ENCODE measurements at places on chromosomes 4 and X.

GRCh38 chrX:114390251-114390796 lies 193.6 kb upstream of the HTR2C start:
- DNase-seq = no peak

DNA sequence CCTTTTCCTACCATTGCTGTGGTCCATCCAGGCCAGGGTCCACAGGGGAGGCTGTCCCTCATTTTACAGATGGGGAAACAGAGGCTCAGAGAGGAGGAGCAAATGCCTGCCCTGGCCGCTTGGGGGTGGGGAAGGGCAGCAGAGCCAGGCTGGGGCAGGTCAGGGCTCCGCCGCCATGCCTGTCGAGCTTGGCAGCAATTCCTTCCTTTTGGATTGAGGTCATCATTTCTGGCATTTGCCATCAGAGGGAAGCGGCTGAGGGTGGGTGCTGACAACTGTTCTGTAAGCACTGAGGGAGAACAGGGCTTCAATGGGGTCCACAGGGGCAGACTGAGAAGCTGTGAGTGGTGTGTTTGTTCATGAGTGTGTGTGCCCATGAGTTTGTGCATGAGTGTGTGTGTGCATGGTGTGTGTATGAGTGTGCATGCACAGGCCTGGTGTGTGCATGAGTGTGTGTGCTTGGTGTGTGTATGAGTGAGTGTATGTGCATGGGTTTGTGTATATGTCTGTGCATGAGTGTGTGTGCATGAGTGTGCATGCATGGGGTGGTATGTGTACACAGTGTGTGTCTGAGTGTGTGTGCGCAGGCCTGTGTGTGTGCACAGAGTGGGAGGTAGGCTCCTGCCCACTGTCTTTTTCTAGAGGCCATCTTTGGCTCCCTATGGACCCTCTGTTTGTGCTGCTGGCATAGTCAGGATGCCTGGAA lies 115.2 kb downstream of the SORCS2 start:
- no peak for DNase-seq

- DNase-seq = no peak
Observed at GRCh38 chrX:128807367-128807766, 715.9 kb downstream of the SMARCA1 start.

DNA sequence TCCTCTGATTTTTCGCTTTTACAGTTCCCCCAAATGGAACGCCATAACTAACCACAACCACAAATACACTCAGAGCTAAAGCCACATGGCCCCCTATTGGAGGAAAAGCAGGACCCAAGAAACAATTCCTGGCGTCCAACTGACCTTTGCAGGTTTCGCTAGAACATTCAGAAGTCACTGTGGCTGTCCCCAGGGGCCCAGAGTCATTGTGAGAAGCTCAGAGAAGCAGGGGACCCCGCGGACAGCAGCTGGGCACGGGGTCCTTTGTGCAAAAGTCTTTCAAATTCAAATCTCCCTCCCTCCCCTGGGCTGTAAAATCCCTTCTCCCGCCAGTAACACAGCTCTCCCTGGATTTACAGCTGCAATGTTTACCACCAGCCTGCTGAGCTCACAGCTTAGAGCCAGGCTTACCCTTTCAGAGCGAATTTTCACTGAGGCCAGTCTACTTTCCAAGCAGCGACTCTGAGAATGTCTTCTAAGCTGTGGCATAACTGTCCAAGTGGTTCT lies 214.8 kb downstream of the CRLF2 start:
- no peak for DNase-seq

- no peak for DNase-seq
Observed at GRCh38 chrX:132638313-132638712, 149.5 kb upstream of the MBNL3 start.

GRCh38 chrX:100975212-100975611 lies 5.7 kb downstream of the ARL13A start:
- DNase-seq = no peak

GRCh38 chr4:146371812-146372211 lies 149.9 kb downstream of the SLC10A7 start:
- no peak for DNase-seq

- DNase-seq = no peak
Observed at GRCh38 chr4:99945718-99946355, 581 bp downstream of the DNAJB14 start.

DNA sequence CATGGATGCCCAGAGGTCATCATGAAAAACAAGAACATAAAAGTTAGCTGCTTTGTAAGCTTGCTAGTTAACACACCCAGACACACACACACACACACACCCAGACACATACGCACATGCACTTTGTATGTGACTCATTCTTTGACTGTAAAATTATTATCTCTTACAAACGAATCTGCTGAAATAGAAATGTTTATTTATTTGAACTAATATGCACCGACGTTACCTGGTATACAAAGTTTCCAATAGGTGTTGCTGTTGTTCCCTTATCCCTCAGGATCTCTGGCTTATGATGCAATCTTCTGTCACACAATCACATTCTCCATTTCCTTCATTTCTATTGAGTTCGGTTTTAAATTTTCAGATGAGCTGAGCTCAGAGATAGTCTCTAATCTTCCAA lies 209.3 kb downstream of the PTTG2 start:
- DNase-seq = no peak

DNA sequence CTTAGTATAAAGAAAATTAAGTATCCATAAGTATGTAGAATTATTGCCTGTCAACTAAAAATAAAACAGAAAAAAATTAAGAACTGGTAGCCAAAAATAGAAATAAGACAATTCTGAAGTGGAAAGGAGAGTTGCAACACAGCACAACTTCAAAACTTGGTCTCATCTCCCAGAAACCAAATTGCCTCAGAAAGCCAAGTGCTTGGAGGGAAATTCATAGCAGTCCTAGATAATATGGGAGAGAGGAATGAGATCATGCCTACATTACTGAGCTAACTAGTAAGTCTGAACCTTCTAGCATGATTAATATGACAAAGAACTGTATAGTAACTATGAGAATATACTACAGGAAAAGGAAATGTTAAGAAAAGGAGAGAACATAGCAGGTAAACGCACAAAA lies 256.5 kb downstream of the LDB2 start:
- no peak for DNase-seq

- DNase-seq = no peak
Observed at GRCh38 chr4:180190382-180190781, 2052.8 kb upstream of the TENM3 start.

- DNase-seq = no peak
Observed at GRCh38 chr4:166903408-166903807, 330.9 kb downstream of the SPOCK3 start.

DNA sequence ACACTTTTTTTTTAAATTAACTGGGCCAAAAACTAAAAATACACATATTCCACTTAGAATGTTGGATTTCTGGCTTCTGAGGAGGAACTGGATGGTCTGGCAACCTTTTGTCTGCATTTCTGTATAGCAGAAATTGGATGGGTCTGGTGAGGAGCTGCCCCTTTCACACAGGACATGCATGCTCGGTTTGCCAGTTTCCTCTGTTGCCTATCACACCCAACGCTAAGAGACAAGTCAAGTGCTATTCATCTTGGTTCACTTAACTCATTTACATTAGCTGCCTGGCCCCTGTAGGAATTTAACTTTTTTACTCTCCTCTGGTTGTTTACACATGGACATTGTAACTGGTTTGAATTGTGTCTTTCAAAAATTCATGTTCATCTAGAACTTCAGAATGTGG lies 195.7 kb downstream of the PACRGL start:
- DNase-seq = no peak

DNA sequence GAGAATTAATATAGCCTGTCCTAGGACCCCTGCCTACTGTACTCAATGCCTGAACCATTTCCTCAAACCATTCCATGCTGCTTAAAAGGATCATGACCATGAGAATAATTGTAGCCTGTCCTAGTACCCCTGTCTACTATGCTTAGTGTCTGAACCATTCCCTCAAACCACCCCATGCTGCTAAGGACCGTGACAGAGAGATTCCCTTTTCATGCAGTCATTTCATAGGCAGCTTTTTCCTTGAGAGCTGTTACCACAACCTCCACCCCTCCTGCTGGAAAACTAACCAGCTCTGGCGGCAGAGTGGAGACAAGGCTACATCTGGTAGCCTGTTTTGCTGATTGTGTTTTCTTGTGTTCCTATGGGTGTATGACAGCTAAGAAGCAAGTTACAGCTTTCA lies 174.9 kb upstream of the SMARCAD1 start:
- DNase-seq = no peak

GRCh38 chrX:114905251-114905650 lies 112.2 kb downstream of the IL13RA2 start:
- no peak for DNase-seq

DNA sequence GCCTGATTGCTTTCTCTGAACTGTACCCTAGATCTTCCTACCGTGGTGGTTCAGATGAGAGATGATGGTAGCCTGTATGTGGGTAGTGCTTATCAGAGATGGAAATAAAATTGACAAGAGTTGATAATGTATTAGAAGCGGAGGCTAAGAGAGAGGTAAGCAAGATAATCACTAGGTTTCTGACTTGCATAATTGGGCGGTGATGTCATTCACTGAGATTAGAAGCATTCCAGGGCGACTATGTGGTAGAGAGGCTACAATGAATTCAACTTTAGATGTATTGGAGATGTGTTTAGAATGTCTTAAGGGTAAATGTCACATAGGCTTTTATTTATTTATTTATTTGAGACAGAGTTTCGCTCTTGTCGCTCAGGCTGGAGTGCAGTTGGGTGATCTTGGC lies 415 bp upstream of the TENM3 start:
- no peak for DNase-seq

GRCh38 chr4:99630857-99631360 lies 26.7 kb downstream of the C4orf54 start:
- no peak for DNase-seq

GRCh38 chrX:345020-345925 lies 26.7 kb upstream of the GTPBP6 start:
- DNase-seq = no peak

- no peak for DNase-seq
Observed at GRCh38 chr4:98652996-98653395, 5.4 kb downstream of the TSPAN5 start.

Measured in stimulated activated CD8-positive, alpha-beta memory T cell treated with anti-CD3 and anti-CD28 coated beads, Interleukin-4, amount 100 ng/mL, for 1 hour (primary cell).